ENCODE measurements at places on chromosomes 13 and 19.

- DNase-seq = no peak
These were observed 39.5 kb downstream of the SERP2 start for GRCh38 chr13:44413095-44413494.

- no peak for DNase-seq
These were observed 432.2 kb upstream of the ZNF507 start for GRCh38 chr19:31913103-31913661.

DNA sequence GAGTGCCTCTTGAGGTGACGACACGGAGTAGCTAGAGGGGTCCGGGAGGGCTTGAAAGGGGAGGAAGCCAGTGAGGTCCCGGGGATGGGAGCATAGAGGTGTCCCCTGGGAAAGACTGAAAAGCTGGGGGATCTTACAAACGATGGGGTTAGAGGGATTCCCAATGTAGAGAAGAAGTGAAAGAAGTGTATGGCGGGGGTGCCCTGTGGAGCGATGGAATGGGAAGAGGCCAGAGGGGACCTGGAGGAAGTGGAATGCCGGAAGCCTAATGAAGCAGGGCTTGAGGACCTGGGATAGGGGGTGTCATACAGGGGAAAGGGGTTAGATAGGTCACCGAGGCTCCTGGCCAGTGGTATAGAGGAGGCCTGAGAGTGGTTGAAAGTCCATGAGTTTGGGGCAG is 580 bp downstream of the AP2A1 start:
- no peak for DNase-seq

GRCh38 chr19:1457031-1457739 is 7.3 kb downstream of the APC2 start:
- no peak for DNase-seq

- DNase-seq = no peak
These were observed 6.1 kb upstream of the ZNF98 start for GRCh38 chr19:22427960-22428913.

- no peak for DNase-seq
These were observed 23.2 kb downstream of the ZMYM2 start for GRCh38 chr13:19981685-19982238.

GRCh38 chr13:114099191-114099590 is 33.2 kb downstream of the RASA3 start:
- no peak for DNase-seq

DNA sequence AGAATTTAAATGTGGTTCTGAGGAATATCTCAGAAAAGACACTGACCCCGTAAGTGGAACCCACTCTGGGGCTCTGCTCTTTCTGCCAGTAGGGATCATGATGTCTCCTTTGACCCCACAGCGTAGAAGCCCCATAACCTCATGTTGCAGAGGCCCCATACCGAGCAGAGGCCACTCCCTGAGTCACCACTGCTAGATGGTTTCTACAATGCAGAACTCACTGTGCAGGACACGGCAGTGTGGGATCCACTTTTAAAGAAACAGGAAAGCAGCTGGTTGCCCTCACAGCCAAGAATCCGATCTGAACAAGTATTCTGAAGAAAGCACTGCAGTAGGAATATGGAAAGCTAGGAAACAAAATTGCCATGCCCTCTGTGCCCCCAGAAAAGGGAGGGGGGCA is 4.2 kb downstream of the SLC7A1 start:
- no peak for DNase-seq

DNA sequence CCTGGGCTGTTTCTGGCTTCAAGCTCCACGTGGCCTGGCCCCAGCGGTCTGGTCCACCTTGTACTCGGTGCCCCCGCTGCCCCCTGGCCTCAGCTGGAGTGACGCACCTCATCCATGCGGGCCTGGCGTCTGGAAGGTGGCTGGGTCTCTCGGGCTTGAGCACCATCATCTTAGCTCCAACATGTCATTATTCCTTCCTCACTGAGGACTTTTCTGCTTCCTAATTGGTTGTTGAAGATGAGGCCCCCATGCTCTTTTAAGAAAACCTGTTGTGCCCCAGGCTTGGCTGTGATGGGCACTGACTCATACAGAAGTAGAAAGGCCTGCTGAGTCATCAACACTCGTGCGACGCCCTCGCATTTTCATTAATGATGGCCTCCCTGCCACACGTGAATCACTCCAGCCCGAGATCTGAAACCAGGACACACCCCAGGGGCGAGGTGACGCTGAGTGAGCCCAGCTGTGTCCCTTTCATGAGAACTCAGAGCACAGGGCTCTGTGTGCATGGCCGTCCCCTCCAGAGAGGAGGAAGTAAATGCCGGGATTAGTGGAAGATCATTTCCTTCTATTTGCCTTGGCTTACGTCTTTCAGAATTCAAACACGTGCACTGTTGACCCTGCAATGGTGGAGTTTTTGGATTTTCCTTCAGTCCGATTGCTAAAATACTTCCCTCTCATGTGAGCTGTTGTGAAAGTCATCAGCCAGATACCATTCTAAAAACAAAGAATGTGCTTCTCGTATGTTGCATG is 14.0 kb upstream of the GJA3 start:
- no peak for DNase-seq

DNA sequence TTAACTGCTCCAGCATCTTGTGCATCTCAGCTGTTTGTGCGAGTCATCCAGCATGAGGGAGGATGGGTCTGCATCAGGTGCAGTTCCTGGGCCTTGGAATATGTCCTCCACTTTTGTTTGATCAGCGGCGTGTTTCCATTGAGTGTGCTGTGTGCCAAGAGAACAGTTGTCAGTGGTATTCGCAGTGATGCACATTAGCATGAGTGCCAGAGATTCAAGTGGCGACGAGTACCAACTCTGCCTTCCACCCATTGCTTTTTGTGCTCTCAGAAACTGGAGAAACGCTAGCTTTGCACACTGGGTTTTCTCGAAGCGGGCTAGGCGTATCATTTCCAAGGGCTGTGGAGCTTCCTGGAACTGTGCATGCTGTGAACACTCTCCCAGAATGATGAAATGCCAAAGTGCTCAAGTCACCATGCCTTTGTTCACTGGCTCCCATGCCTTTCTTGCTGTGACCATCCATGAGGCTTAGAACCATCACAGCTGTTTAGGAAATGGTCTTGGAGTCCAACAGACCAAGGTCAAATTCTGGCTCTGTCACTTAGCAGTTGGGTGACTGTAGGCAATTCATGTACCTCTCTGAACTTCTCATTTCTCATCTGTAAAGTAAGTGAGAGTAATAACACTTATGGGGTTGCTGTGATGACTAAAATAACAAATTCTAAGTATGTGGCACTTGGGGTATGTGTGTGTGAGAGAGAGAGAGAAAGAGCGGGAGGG is 18.4 kb downstream of the LRCH1 start:
- DNase-seq = no peak

DNA sequence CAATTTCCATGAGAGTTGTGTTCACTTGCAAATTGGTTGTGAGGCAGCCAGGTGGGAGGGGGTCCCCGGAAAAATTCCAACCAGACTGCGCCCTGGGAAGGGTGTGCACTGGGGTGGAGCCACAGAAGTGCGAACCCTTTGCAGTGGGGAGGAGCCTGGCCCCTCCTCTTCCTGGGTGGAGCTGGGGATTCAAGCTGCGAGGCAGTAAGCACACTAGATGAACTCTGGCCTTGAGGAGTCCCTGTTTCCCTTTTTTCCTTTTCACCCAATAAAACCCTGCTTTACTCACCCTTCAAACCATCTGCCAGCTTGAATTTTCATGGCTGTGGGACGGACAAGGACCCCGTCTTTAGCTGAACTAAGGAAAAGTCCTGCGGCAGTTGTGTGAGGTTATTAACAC is 31.0 kb upstream of the MBNL2 start:
- no peak for DNase-seq

DNA sequence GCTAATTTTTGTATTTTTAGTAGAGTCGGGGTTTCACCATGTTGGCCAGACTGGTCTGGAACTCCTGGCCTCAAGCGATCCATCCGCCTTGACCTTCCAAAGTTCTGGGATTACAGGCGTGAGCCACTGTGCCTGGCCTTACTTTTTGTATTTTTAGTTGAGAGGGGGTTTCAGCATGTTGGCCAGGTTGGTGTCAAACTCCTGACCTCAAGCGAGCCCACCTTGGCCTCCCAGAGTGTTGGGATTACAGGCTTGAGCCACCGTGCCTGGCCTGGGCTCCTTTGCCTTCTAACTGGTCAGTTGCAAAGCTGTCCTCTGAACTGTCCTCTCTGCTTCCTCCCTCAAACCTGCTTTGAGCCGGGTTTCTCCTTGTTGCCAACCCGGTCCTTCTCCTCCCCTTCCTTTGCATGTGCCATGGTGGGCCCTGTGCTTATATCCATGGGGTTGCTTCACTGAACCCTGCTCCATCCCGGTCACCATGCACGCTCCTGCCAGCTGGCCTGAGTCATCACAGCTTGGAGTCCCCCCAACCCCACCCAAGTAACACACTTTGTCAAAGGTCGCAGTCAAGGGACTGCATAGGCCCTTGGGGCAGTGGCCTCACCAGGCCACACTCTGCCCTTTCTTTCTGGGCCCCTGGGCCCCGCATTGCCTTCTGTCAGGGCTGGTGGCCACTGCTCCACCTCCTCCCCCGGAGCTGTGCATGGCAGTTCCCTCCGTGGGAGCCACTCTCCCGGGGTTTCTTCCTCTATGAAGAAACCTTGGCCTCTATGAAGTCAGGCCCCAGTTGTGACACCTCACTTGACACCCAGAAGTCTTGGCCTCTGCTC is 21.2 kb downstream of the WTIP start:
- DNase-seq = no peak

GRCh38 chr19:39915101-39915847 is 19.2 kb downstream of the FCGBP start:
- no peak for DNase-seq

GRCh38 chr13:112838038-112838841 is 130.8 kb upstream of the MCF2L start:
- DNase-seq = no peak

GRCh38 chr13:77510156-77510555 is 25.4 kb upstream of the SCEL start:
- DNase-seq = no peak

- no peak for DNase-seq
These were observed 2.1 kb downstream of the C19orf12 start for GRCh38 chr19:29712744-29713516.

GRCh38 chr13:49561062-49561410 is 24.3 kb downstream of the RCBTB1 start:
- DNase-seq = no peak

- no peak for DNase-seq
These were observed 1171.9 kb downstream of the EFNB2 start for GRCh38 chr13:105363261-105364190.

DNA sequence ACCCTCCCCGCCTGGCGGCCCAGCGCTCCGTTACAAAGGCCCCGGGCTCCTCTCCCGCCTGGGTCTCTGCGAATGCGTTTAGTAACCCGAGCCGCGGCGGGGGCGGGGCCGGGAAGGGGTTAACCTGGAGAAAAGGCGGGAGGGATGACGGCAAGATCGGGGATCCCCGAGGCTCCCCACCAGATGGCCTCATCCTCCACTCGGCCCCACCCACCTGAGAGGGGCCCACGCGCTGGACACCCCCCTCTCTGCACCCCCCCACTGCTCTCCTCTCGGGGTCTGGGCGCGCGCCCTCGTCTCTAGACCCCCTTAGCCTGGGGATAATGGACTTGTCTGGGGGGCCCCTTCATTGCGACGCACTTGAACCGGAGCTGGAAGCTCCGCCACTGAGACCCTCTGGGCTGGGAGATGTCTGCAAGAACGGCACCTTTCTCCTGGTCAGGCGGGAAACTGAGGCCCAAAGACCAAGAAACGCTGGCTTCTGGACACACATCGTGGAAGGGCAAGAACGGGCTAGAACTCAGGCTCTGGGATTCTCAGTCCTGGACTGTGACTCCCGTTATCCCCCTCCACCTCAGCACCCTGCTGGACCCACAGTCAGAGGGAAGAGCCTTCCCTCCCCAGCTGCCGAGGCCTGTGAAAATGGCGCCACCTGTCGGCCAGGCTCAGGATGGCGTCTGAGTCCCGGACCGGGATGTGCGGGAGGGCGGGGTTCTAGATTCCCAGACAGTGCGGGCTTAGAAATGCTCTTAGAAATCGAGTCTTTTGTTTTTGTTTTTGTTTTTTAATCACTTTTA is 2.9 kb upstream of the LTBP4 start:
- peak; percentile 74 for DNase-seq

- no peak for DNase-seq
These were observed 1.9 kb downstream of the CNN2 start for GRCh38 chr19:1028062-1028926.

- no peak for DNase-seq
These were observed 23.7 kb downstream of the CEBPA start for GRCh38 chr19:33278403-33279269.

- DNase-seq = no peak
These were observed 350.6 kb downstream of the LIG4 start for GRCh38 chr13:107864543-107865317.

DNA sequence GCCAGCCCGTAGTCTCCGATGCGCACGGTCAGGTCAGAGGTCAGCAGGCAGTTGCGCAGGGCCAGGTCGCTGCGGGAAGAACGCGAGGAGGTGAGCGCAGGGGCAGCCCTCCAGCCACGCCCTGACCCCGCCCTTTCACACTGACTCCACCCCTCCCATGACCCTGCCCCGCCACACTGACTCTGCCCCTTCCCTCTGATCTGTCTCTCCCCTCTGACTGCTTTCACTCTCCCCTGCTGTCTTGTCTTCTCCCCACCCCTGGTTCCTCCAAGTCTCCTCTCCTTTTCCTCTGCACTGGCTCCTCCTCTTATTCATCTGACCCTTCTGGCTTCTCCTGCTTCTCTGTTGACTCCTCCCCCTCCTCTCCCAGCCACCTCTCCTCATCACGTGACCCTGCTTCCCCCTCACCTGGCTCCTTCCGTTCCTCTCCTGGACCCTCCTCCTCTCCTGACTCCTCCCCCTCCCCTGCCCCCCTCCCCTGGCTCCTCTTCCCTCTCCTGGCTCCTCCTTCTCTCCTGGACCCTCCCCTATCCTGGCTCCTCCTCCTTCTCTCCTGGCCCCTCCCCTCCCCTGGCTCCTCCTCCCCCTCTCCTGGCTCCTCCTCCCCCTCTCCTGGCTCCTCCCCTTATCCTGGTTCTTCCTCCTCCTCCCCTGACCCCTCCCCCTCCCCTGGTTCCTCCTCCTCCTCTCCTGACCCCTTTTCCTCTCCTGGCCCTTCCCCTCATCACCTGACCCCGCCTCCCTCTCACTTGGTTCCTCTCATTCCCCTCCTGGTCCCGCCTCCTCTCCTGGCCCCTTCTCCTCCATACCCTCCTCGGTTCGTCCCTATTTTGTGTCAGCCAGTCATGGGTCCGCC is 9.9 kb downstream of the LMTK3 start:
- peak; percentile 91 for DNase-seq
